H7 (cell line): ENCODE measurements at places on chromosomes 16 and 17.

- DNase-seq, result peak; percentile 18
Observed at GRCh38 chr16:50254072-50254471, 12.3 kb upstream of the ADCY7 start.

GRCh38 chr17:41656249-41657023 lies 32.1 kb upstream of the KRT17 start:
- peak; percentile 21 for DNase-seq

DNA sequence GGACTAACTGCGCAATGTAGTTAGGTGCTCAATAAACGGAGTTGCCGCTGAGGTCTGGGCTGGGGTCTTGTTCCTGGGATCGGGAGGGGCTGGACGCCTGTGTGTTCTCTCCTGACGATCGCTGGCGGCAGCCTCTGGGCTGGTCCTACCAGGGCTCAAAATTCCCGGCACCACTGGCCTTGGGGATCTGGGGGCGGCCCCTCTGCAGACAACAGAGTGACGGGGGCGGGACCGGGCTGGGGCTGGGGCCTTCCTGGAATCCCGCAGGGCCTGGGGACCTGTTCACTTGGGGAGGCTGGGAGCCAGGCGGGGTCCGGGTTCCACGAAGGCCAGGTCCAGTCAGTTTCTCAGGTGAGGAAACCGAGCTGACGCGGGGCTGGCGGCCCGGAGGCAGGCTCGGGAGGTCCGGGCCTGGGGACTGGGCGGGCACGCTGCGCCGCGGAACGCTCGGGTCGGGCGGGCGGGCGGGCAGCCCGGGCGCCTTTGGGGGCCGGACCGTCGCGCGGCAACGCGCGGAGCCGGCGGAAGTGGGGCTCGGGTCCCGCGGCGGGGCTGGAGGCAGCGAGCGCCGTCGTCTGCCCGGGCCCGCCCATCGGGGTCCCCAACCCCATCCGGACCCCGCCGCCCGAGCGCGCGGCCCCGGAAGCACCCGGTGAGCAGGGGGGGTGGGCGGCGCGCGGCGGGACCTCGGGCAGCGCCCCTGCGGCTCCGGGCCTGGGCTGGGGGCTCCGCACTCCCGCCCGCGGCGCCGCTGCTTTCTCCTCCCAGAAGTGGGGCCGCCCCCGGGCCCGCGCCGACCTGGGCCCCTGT lies at the start of gene PIGQ:
TSS of gene PIGQ (plus strand) at position 524 of the 810 bp plus-strand sequence. CDS start 4,107 bp downstream, outside the sequence.
- peak; percentile 99 for DNase-seq

- DNase-seq, result no peak
Observed at GRCh38 chr17:66411520-66411919, 109.1 kb downstream of the PRKCA start.

- peak; percentile 74 for DNase-seq
Observed at GRCh38 chr17:73657473-73658116, 13.3 kb upstream of the SDK2 start.

DNA sequence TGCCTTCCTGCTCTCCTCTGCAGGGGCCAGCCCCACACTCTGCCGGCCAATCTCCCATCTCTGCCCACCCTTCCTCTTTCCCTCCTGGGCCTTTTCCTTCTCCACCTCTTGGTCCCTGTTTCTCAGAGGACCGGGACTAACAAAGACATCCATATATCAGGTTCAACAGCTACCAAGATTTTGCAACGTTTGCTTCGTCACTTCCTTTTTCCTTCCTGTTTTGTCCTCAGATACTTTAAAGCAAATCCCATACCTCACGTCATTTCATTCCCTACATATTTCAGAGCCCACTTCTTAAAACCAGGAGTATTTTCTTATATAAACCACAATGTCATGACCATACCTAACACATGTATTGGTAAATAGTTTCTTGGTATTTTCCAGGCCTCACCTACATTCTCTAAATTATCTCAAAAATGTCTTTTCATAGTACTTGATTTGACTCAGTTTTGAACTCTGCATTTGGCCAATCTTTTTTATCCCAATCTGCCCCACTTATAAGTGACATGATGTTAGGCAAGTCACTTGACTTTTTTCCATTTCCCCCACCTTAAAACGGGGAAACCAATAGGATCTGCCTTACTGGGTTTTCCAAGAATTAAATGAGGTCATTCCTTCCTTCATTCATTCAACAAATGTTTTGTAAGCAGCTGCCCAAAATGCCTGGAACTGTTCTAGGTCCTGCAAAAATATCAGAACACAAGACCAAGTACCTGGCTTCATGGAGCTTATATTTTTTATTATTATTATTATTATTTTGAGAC lies 7.2 kb upstream of the USP10 start:
- no peak for DNase-seq

DNA sequence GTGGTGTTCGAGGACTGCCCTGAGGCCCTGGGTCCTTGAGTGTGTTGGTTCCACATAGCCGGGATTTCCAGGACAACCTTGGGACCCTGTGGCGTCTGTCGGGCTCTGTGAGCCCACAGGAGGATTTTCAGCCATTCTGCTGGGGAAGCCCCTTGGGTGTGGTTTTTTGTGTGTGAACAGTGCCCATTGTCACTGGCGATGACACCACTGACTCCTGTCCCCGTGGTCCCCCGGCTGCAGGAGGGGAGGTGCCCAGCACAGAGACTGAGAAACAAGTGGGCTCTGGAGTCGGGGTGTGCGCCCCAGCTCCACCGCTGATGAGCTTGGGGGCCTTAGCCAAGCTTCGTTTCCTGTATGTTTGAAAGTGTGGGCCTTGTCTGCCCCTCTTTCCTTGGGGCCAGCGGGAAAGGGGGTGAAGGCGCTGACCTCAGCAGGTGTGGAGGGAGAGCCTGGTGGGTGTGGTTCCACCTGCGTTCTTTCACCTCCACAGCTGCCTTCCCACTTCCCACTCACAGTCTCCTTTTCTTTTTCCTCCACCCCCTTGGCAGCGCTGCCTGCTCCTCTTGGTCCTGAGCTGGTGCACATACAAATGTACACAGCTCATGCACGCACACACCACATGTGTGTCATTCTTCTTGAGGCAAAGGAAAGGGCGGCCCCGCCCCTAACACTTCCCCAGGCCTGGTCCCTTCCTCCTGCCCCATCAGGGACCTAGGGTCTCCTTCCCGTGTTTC lies 16.1 kb downstream of the MGRN1 start:
- no peak for DNase-seq

DNA sequence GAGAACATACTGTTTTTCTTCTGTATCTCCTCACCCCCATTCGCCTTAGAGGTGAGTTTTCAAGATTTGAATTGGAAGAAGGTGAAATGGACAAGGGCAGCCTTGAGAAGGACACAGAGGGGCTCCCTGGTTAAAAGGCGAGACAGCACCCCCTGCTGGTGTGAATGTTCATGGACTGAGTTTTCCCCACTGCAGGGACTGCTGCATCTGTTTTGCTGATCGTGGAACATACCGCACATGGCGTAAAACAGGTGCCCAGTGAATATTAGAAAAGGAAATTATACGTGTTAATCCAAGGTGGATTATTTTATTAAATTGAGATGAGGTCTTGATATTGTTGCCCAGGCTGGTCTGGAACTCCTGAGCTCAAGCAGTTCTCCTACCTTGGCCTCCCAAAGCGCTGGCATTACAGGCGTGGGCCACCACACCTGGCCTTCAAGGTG lies 54.5 kb downstream of the NDE1 start:
- peak; percentile 88 for DNase-seq
